PC-3 (cell line): ENCODE measurements at places on chromosomes 6 and 20. TPM values are rescaled to one million over a fixed set of nuclear protein-coding genes. Genes with fewer than 3 reads are reported as not detected.
A peak's percentile ranks its signal among the peaks of the same experiment; 100 is the strongest.

- DNase-seq: no peak
Observed at GRCh38 chr20:39822667-39823066, 860.5 kb downstream of the DHX35 start.

KCNB1 gene
- 0.04 and 0.35 TPM in 2 replicates for total RNA-seq

TRIM40 gene
- total RNA-seq: not detected in 2 replicates

GRCh38 chr6:99187429-99187828 is 162.0 kb downstream of the FAXC start:
- DNase-seq: peak; percentile 6

VGLL2 gene
- total RNA-seq: not detected in 2 replicates

ID4 gene
- 1.2 and 1.4 TPM in 2 replicates for total RNA-seq
